CD8-positive, alpha-beta memory T cell (primary cell): ENCODE measurements at places on chromosomes 16 and 17.

DNA sequence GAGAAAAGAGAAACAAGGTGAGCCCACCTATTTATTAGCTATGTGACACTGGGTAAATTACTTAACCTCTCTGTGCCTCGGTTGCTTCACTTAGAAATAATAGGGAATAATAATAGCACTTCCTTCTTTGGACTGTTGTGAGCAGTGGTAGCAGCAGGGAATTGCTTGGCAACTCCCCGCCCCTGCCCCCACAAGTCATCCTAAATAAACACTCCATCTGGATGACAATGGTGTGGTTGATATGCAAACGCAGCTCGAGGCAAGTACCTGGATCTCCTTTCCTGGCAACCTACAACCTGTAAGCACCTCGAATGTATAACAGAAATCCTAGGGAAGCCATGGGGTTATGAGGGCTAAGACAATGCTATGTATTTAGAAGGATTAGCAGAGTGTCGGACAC is 9.1 kb downstream of the TEKT3 start:
- DNase-seq, result no peak

GRCh38 chr17:17730250-17730935 is 49.1 kb downstream of the RAI1 start:
- no peak for DNase-seq

DNA sequence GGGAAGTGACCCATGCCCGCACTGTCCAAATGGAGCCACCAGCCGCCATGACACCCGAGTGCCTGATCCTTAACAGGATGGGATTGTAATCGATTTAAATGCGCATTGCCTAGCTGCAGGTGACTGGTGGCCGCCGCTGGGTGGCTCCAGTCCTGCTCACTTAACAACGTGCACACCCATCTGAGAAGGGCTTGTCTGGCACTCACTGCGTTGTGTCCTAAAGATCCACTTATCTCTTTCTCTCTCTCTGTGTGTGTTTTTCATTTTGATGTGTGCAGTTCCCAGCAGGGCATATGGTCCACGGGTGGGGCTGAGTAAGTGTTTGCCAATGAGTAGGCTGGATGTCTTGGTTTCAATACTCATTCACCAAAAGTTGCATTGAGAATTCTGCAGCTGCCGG is 80.6 kb downstream of the IRF8 start:
- DNase-seq, result no peak

DNA sequence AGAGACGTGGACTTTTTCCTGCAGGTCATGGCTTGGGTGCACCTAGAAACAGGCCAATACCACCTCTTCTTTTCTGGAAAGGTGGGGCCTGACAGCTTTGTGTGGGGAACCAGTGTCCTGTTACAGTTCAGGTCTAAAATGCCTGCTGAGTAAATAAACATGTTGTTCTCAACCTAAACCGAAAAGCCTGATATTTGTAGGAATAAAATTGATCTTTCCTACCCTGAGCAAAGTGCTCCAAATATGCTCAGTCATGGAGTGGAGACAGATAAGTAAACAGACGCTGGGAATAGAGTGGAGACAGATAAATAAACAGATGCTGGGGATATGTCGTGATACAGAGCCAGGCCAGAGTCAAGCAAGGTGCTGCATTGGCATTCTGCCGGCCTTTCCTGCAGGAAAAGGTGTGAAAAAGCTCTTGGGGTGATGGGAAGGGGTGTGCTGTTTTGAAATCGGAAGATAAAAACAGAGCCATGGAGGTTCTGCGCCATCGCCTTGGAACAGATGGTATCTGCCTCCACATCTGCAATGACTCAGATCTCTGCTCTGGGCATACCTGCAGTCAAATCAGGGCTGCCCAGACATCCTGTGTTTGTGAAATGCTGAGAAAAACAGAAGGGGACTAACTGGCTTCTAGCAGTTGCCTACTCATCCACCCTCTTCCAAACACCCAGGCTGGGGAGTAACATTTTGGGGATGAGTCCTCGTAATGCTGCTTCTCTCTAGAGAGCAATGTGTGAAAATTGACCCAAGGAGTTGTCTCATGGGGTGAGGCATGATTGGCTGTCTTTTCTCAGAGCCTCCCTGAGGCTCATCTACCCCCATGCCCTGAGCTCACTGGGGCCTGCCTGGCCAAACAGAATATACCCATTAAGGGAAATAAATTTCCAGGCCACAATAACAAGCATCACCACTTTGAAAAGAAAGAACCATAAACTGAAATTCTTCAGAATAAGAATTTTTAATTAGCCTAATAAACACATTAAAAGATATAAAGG is 16.8 kb upstream of the TRPV2 start:
- DNase-seq, result no peak

GRCh38 chr17:6212766-6213165 is 142.6 kb downstream of the WSCD1 start:
- DNase-seq, result no peak

DNA sequence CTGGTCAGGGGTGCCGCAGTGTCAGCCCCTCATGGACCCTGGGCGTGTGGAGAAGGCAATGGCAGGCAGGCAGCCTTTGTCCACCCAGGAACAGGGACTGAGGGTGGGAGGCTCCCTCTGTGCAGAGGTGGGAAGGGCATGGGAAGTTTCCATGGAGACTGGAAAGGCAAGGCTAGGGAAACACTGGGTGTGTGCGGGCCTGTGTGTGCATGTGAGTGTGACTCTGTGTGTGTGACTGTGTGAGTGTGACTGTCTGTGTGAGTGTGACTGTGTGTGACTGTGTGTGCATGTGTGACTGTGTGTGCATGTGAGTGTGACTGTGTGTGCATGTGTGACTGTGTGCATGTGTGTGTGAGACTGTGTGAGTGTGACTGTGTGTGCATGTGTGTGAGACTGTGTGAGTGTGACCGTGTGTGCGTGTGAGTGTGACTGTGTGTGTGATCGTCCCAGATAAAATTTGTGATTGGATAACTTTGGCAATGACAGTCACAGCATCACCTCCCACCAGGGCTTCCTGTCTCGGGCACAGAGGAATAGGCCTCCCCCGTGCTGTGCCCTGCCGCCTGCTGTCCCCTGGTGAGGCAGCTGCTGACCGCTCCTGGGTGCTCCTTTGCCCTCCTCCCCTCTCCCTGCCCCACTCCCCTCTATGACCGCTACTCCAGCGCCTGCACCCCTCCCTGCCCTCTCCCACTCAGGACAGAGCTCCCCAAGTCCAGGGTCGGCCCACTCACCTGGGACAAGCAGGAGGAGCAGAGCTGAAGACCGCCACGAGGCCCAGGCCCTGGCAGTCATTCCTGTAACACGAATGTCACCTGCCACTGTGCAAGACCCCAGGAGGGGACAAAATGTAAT is 698 bp downstream of the CD300C start:
- no peak for DNase-seq

DNA sequence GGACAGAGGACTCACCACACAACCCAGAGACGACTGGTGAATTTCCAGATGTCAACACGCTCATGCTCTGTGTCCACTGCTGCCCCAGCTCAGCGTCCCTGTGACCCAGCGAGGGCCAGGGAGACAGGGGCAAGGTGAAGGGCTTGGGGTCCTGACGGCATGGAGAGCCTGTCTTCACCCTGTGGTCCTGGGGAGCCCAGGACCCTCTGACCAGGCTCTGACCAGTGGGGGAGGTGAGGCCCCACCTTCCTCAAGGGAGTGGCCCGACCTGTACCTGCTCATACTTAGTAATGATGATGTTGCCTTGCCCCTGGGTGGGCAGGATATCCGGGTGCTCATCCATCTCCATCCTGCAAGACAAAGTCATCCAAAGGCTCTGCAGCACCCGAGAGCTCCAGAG is 39.8 kb downstream of the TNFRSF13B start:
- DNase-seq, result no peak

DNA sequence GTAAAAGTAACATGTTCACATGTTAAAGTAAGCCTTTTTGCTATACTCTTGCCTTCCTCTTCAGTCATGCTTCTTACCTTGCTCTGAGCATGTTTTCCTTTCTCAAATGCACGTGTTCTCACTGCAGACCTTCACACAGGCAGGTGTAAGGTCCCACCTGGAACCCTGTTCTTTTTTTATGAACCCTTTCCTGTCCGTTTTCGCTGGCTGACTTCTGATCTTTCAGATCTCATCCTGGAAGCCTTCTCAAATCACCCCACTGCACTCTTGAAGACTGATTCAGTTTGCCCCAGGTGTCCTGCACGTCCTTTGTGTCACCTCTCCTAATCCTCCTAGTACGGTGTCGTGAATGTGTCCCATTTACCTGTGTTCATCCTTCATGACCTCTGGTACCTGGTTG is 313.6 kb downstream of the SNX29 start:
- DNase-seq, result no peak

GRCh38 chr17:41915566-41915965 is 3.2 kb downstream of the ACLY start:
- no peak for DNase-seq

- no peak for DNase-seq
These were observed 12.0 kb downstream of the APPBP2 start for GRCh38 chr17:60514053-60514452.
